NCI-H446 (cell line): ENCODE measurements at places on chromosomes 12 and 14.

DNA sequence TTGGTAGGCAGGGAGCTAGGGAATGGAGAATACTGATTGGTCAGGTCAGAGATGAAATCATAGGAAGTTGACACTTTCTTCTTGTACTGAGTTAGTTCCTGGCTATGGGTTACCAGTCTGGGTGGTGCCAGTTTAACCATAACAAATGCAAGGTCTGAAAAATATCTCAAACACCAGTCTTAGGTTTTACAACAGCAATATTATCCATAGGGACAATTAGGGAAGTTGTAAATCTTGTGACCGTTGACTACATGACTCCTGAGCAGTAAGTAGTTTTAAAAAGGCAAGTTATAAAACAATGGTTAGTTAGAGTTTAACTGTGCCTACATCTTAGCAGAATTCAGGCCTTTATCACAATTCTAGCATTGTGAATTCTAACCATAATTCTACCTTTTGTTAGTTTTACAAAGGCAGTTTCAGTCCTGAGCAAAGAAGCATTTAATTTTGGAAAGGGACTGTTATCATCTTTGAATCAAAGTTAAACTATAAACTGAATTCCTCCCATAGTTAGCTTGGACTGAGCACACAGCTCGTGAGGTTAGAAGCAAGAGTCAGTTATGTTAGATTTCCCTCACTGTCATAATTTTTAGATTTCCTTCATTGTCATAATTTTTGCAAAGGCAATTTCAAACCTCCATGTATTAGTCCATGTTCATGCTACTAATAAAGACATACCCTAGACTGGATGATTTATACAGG, 19.7 kb upstream of the MON2 start:
- no peak for DNase-seq

DNA sequence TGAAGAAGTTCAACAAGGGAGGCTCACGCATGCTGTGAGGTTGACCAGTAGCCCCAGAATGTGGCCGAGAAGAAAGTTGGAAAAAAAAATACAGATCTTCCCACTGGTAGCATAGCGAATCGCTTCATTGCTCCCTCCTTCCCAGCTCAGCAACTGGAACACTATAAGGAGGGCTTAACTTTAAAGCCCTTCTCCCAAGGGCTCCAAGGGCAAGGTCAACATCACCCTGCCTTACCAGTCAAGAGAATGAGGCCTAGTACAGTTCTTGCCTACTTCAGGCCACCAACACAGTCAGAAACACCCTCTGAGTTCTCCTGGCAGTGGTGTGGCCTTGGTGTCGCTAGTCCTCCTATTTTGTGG, 14.4 kb downstream of the OXA1L start:
- DNase-seq: no peak

DNA sequence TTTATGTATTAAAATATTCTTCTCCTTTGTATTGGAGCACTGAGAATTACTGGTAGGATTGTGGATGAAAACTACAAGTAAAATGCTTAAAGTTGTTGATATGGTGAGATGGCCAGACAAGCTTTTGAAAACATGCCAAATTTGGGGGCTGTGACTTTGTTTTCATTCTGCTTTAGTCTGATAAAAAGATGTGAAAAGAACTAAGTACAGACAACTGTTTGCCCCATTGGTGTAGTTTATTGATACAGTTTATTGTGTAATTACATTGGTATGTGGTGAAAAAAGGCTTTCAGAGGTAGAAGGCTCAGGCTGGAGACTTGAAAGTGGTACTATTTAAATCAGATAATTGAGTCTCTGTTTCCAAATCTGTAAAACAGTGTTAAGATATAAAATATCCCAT, 746.8 kb downstream of the DIO2 start:
- no peak for DNase-seq

DNA sequence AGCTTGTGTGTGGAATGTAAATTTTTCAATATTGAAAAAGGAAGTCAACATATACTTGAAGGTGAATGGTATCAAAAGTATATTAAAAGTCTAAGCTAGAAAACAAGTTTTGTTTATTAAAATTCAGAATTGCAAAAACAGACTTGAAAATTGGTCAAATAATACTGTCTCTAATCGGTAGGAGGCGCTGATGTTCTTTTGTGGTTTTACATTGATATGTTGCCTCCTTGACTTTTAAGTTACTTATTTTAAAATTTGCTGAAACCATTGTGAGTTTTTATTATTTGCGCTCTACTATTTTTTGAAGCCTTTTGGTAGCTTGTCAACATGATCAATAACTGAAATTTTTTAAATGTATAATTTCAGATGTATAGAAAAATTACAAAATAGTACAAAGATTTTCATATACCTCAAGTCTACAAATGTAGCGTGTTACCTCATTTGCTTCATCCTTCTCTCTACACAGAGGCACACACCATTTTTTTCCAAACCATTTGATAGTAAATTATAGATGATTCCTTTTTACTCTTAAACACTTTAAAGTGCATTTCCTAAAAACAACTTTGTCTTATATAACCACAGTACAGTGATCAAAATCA, 6.9 kb downstream of the RTRAF start:
- DNase-seq: peak; percentile 18

DNA sequence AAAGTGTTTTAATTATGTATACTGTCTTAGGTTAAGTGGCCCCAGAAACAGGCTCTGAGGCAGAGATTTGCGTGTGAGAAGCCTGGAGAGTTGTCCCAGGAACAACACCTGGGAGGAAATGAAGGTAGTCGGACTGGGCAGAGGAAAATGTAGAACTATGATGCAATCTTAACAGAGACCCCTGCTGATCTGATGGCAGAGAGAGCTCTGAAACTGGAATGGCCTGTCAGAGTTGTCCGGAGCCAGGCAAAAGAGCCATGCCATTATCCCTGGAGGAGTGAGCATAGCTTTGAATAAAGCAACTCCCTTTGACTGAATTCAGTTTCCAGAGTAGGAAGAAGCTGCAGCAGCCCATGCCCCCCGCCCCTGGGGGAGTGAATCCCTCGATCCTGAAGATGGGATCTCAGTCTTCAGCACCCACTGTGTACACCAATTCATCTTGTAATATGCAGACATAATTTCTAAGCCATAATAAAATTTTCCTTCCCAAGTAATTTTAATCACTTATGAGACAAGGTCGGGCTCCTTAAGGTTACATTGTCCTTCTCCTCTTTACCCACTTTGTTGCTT, 264.8 kb downstream of the PDZRN4 start:
- no peak for DNase-seq

DNA sequence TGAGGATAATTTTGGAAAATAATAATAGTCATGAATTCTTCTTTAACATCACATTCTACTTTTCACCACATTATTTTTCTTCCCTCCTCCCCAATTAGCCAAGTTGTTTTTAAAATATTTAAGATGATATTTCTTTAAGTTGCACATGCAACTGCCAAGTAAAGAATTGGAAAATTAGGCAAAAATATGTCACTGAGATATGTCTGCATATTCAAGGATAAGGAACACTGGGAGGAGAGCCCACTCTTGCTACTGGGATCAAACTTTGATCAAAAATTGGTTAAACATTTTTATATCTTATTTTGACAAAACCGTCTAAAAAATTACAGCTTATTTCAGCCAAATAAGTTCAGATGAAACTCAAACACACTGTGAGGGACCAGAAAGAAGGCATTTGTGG, 231.2 kb upstream of the TMTC1 start:
- no peak for DNase-seq

DNA sequence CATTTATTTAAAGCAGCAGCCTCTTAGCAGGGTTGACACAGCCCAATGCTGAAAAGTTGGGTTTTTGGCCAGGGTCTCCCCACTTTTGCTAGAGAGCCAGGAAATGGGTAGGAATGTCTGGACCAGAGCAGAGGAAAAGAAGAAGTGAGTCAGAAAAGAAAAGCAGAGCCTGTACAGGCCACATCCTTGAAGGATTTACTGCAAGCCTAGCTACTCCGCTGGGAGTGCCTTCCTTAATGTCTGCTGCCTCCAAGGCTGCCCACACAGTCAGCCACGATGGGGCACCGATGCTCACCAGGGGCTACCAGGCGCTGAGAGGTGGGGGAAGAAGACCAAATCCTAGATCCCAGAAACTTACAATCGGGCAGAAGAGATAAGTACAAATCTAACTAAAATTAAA, 139.2 kb downstream of the C12orf75 start:
- no peak for DNase-seq

DNA sequence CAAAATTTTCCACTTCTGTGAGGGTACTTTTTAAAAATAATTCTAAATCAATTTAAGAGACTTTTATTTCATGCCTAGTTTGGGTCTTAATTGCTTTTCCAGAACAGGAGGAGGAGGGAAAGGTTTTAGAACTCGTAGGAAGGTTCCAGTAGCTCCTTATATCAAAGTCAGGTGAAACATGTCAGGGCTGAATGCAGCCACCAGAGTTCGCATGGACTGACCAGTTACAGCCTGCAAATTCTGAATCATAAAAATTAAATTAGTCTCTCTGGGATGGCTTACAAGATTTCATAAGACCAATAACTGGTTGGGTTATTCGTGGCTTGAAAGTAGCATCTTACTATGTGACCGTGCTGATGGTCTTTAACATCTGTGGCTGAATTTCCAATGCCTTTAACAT, 397 bp downstream of the BDKRB1 start:
- DNase-seq: no peak

DNA sequence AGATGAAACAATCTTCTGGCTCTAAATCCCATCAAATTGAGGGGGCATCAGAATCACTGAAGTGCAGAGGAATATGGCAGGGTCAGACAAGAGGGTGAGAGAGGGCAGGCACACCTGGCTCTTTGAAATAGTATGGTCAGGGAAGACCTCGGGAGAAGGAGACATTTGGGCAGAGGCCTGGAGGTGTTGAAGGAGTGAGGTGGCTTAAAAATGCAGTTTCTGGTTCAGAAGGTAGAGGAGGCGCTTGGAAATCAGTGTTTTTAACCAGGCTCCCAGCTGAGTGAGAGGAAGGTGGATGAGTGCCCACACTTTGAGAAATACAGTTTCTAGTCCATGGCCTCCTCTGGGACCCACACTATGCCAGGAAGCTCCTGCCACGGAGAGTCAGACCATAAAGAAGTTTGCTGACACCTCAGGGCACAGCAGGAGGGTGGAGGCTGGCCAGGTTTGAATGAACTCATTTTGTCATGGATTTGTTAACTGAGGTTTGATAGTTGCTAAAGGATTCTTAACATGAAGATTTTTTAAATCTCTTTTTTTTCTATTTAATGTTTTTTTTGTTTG, 20.1 kb downstream of the NID2 start:
- DNase-seq: peak; percentile 34

- DNase-seq: no peak
Measured at GRCh38 chr12:3881281-3881950, 8.2 kb upstream of the PARP11 start.

DNA sequence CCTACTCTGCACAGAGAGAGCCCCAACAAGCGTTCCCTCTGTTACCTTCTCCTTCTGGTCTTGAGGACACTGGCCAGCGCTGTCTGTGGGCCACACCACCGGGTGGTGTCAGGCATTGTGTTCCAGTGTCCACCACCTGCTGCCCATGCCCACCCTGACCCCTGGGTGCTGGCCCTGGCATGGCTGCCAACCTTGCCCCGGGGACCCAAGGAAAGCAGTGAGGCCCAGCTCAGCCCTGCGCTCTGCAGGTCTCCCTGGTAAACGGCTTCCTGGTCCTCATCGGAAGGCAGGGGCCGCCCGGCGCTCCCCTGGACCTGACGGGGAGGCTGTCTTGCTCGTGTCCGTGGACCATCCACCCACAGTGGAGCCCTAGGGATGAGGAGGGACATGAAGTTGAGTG, 21.8 kb upstream of the MEG3 start:
- DNase-seq: no peak

DNA sequence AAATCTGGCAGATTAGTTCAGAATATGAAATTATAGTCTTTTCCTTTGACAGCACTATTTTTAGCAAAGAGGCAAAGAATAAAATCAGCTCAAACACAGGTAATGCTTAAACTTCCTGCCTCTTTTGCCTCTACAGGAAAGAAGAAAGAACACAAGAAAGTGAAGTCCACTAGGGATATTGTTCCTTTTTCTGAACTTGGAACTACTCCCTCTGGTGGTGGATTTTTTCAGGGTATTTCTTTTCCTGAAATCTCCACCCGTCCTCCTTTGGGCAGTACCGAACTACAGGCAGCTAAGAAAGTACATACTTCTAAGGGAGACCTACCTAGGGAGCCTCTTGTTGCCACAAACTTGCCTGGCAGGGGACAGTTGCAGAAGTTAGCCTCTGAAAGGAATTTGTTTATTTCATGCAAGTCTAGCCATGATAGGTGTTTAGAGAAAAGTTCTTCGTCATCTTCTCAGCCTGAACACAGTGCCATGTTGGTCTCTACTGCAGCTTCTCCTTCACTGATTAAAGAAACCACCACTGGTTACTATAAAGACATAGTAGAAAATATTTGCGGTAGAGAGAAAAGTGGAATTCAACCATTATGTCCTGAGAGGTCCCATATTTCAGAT, 17.4 kb downstream of the TMPO start:
- DNase-seq: no peak

GRCh38 chr12:118120579-118121363, 15.2 kb upstream of the PEBP1 start:
- peak; percentile 54 for DNase-seq

- no peak for DNase-seq
Measured at GRCh38 chr14:82354126-82354525, 820.5 kb upstream of the SEL1L start.

- no peak for DNase-seq
Measured at GRCh38 chr14:103561381-103562178, 877 bp downstream of the BAG5 start.

DNA sequence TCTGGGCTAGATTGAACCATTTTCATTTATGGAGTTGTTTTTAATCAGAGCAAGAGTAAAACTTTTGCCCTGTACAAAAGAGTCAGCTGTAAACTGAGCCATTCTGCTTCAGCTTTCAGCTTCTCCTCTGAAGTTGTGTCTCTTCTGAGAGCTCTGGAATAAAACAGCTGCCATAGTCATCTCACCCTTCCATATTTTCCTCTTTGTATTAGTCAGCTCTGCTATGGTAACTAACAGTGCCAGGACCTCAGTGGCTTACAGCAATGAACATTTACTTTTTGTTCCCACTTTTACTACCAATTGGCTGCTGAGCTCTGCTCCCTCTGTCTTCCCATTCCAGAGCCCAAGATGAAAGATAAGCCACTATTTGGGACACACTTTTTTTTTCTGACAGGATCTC, 178.5 kb downstream of the DAD1 start:
- no peak for DNase-seq

GRCh38 chr14:88955455-88955854, 131.0 kb downstream of the TTC8 start:
- DNase-seq: peak; percentile 97

GRCh38 chr14:96042248-96042930, 3.2 kb downstream of the C14orf132 start:
- no peak for DNase-seq

GRCh38 chr14:77224212-77224611, 42.6 kb downstream of the TMEM63C start:
- no peak for DNase-seq

DNA sequence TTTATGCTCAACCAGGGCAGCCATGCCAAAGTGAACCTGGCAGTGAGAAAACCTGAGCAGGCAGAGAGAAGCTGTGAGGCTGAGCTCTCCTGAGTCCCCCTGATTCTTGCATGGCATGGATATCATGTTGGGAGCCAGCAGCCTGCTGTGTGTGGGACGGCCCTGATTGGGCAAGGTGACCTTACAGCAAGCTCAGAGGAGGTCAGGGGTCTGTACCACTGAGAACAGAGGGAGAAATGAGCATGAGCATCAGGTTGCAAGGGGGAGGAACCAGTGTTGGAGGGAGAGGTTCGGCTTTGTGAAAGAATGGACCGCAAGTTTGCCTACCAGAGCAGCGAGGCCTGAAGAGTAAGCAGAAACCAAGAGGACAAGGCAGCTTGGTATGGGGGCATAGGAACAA, 59.1 kb upstream of the PTGR2 start:
- DNase-seq: no peak
